Colonic mucosa (tissue), 4 donors: ENCODE measurements at places on chromosomes 7 and 10. TPM values are rescaled to one million over a fixed set of nuclear protein-coding genes. Genes with fewer than 3 reads are reported as not detected.

GRCh38 chr7:107147464-107148393 lies 21.1 kb upstream of the HBP1 start:
- no peak for DNase-seq

DNA sequence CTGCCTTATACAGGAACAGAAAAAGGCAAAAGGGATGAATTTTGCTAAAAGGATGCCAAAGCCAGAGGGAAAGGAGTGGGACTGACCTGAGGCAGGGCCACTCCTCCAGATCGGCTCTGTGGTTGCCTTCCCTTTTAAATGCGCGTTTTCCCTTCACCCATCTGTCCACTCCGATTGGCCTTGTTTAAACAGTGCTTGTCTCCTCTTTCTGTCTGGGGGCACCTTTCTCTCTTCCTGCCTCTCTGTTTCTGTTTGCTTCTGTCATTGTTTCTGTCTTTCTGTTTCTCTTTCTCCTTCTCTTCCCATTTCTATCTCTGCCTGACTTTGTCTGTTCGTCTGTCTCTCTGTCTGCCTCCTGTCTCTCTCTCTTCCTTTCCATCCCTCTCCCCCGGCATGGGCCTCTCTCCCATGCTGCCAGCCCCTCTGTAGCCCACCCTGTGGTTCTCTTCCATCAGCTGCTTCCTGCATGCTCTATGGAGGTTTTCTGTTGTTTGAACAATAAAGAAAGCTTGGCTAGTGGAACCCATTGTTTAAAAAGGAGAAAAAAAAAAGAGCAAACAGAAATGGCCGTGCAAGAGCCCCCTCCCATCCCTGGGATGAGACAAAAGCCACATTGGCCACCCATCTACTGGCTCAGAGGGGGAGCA lies 29.5 kb upstream of the HSPB1 start:
- DNase-seq, result no peak

DNA sequence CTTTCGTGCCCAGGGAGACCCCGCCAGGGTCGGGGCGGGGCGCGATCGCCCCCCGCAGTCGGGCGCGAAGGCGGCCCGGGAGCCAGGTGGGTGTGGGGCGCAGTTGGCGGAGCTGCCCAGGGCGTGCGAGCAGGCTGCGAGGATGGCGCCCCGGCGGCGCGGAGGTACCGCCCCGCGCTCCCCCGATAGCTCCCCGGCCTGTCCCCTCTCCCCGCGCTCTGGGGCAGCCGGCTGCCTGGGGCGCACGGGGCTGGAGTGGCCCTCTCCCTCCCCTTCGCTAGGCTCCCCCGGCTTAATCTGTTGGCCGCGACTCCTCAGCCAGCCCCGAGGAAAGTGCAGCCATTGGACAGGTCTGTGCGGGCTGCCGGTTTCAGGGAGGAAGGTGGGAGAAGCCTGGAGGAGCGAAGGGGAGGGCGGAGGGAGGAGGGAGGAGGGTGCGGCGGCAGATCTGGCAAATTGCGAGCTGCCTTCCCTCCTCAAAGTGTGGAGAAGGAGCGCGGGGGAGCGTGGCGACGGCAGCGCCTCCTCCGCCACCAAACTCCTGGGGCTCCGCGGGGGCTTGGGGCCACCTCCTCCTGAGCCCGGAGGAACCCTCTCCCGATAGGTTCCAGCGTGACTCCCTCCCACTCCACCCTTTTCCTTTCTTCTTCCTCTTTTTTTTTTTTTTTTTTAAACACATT lies 361 bp upstream of the PLXDC2 start:
- DNase-seq, result peak; percentile 77

GRCh38 chr10:29870522-29871044 lies 188.8 kb downstream of the JCAD start:
- DNase-seq, result no peak

HTR5A gene
- not detected for total RNA-seq

GRCh38 chr7:24510759-24511158 lies 62.5 kb upstream of the PALS2 start:
- no peak for DNase-seq

GRCh38 chr7:95684037-95684436 lies 87.7 kb upstream of the PDK4 start:
- no peak for DNase-seq

SLC16A9 gene
- 24.3 TPM for total RNA-seq

DNA sequence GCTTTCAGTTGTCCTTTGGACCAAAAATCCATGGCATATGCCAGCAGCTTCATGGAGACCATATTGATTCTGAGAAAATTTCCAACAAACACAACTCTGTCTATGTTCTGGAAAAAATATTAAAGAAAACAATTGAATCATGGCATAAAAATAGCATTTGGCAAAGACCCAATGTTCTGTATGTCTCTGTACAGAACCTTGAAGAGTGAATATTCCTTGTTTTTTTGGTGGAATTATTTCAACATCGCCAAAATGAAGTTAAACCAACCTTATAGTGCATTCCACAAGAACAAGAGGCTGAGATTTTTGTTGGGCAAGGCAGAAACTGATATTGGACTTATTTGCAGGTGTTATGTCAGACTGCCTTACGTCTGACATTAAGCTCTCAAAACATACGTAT lies 53.3 kb upstream of the SLC16A12 start:
- no peak for DNase-seq

DNA sequence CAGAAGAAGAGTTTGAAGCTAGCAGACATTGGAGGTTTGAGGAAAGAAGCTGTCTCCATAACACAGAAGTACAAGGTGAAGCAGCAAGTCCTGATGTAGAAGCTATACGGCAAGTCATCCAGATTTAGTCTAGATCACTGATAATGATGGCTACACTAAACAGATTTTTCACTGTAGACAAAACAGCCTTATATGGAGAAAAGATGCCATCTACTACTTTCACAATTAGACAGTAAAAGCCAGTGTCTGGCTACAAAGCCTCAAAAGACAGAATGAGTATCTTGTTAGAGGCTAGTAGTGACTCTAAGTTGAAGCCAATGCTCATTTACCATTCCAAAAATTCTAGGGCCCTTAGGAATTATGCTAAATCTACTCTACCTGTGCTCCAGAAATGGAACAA lies 85.1 kb downstream of the SNX13 start:
- no peak for DNase-seq

DNA sequence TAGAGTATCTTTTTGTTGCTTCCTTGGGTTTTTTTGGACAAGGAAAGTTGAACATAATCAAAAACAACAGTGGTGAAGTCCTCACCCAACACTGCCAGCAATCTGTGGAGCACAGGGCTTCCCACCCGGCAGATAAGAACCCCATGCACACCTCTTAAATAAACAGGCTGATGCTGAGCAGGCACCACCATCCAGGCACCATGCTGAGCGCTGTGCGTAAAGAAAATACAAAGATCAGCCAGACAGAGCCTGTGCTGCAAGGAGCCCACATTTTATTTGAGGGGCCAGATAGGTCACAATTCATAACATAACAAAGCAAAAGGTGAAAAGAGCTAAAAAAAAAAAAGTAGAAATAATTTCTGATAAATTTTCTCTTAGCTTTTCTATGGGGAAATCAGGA lies 231.2 kb downstream of the PTPRN2 start:
- no peak for DNase-seq

ODAD2 gene
- 0.61 TPM for total RNA-seq

GRCh38 chr10:7956508-7956907 lies 98.0 kb upstream of the GATA3 start:
- DNase-seq, result no peak

DNA sequence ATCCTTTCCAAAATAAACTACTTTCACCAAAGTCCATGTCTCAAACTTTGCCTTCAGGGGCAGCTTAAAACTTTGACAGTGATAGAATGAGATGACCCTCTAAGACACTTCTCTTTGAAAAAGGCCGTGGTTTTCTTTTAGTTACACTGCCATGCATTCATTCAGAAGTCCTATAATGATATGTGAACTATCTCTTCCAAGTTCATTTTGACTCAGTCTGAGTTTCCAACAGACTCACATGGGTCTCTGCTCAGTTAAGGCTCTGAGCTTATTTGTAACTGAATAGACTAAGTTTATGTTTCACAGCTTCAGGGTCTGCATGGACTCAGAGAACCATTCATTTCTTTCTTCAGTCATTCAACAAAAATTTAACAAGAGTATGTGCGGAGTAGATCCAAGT lies 208.9 kb upstream of the PRSS1 start:
- no peak for DNase-seq

DNA sequence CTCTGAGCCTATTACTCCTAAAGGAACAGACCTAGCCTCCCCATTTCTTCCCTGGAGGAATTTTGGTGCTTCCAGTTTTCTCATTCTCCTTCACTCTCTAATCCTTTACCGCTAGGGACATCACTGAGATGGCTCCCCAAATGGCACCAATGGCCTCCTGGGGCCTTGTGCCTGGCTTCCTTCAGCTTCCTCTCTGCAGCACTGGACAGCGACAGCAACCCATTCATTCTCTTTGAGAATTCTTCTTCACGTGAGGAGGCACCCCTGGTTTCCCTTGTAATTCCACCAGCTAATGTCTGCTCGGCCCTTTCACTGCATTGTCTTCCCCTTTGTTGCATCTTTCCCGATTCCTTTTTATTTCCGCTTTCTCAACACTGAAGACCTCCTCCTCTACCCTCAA lies 24.6 kb upstream of the KDM7A start:
- DNase-seq, result no peak

THSD7A gene
- total RNA-seq, result 2.1 TPM

DNA sequence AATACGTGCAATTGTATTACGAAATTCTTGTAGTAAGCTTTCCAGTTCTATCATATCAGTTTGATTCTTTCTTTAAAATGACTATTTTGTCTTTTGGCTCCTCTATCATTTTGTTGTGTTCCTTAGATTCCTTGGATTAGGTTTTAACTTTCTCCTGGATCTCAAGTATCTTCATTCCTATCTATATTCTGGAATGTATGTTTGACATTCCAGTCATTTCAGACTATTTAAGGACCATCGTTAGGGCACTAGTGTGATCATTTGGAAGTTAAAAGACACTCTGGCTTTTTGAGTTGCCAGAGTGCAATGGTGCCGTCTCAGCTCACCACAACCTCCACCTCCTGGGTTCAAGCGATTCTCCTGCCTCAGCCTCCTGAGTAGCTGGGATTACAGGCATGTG lies 45.7 kb upstream of the SFTPD start:
- no peak for DNase-seq

RBM20 gene
- 0.80 TPM for total RNA-seq

DNA sequence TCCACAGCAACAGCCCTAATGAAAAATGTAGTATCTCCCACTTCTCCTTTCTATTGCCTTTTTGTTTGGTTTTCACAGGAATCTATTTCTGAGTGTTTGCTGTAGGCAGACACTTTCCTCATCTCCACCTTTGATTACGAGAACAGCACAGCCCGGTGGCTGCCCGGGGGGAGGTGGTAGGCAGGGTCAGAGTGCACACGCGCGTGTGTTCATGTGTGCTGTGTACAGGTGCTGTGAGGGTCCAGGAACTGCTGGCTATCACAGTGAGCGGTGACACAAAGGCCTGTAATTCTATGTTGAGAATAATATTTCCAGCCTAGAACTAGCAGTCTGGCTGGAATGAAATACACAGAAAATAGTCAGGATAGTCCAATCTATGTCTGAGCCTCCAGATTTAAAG lies 212.8 kb downstream of the ADARB2 start:
- no peak for DNase-seq

DNA sequence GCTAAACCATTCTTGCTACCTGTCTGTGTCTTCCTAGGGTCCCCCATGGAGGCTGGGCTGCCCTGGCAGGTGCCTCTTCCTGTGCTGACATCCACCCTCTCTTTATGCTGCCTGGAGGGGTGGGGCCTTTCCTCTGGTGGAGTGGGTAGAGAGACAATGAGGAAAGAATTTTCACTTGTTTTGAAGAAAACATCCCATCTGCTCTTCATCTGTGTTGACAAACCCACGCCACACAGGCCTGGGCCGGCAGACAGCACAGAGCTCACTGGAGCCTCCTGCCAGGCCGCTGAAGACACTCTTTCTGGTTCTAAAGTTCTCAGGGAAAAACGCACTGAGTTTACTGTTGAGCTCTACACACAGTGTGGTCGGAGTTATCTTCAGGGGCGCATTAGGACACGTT lies 328.2 kb downstream of the GLRX3 start:
- no peak for DNase-seq

- no peak for DNase-seq
Measured at GRCh38 chr7:23894892-23895569, 185.0 kb downstream of the STK31 start.
